ENCODE measurements at places on chromosomes 6 and 20.

DNA sequence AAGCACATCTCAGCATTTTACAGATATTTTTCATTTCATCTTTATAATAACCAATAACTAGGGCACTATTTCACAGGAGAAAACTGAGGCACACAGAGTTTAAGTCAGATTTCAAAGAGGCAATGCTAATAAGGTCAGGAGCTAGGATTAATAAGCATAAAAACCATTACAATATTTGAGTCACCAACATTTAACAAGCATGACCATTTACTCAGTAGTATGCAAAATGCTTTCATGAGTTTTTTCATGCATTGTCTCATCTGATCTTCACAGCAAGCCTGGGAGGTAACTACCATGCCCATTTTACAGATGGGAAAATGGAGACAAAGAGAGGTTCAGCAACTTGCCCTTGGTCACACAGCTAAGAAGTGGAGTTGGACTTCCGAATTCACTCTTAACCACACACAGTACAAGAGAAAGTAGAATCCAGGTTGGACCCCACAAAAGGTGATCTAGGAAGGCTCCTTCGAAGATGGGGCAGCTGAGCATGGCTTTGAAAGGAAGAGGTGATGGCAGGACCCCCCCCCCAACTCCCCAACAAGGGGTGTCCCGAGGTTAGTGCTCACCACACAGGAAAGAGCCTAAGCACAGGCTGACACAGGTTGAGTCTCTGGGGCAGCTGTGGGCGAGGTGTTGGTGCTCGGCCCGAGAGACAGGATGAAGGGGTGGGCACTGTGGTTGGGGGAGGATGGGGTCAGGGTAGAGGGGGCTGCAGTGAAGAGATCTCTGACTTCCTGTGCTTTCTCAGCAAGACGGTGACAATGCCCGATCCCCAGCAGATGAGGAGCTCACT lies 108.8 kb downstream of the PREX1 start:
- DNase-seq = no peak

DNA sequence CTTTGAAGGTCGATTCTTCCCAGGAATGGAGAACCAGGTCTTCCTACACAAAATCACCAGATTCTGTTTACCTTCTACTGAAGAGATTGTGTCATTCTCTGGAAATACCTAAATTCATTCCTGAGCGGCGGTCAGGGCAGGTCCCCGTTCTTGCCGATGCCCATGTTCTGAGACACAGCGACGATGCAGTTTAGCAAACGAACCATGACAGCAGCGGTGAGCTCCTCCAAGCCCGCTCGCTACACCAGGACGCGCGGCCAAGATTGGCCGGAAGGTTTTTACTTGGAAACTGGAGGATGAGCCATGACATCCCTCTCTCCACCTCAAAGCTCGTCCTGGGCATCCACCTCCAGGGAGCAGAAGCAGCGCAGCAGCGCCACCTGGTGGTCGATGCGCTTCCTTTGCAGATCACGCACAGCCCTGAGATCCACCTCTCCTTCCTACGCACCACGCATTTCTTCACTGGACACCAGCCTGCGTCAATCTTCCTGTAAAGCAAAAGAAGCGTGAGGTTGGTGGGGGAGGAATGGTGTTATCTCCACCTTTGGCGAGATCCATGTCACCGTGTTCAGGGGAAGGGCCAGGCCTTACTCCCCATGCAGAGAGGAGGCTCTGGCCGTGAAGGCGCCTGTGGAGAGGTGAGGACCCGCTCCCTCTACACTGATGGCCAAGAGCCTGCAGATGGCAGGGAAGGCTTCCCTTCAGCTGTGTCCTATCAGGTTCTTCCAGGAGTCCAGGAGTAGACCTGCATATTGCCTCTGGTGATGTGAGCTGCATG lies 9.9 kb upstream of the HLA-B start:
- peak; percentile 83 for DNase-seq

DNA sequence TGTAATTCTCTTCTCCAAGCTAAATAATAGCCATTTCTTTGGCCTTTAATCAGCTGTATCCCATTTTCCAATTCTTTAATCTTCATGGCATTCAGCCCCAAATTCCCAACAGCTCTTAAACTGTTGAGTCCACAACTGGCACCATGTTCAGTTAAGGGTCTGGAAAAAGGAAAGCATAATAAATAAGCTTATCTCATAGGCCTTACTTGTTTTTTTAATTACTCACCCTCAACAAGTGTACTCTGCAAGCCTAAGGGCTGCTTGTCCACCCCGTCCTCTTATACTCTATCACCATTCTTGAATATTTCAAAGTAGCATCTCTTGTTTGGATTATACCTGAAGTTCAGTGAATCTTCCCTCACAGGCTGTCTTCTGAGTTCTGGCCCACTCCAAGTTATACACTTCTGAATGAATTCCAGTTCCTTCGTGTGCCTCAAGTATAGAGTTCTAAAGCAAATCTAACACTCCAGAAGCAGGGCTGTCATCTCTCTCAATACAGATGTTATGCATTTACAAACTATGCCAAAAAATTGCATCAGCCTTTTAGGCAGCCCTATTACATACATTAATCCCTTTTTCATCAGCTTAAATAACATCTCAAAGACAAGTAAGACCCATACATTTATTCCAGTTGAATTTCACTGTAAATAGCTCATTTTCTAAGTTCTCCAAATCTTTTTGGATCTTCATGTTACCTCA lies 98.7 kb downstream of the COL21A1 start:
- no peak for DNase-seq

GRCh38 chr20:57772349-57772964 lies 62.6 kb upstream of the PMEPA1 start:
- DNase-seq = peak; percentile 1

DNA sequence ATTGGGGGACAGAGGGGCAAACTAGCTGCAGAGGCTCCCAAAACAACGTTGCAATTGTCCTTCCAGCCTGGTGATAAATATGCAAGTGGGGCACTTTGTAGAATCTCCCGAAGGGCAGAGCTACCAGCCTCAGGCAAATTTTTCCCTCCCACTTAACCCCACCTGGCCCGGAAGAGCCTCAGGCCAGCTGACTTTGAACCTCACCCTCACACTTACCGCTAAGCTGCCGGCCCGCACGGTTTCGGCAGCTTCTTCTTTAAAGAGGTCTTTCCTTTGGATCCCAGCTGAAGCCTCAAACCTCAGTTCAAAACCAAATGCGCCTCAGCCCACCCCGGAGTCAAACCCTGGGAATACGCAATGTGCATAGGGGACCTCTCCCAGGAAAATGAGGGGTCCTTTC lies 2.5 kb downstream of the OVOL2 start:
- no peak for DNase-seq

- no peak for DNase-seq
Measured at GRCh38 chr20:20635006-20635405, 77.4 kb downstream of the RALGAPA2 start.

DNA sequence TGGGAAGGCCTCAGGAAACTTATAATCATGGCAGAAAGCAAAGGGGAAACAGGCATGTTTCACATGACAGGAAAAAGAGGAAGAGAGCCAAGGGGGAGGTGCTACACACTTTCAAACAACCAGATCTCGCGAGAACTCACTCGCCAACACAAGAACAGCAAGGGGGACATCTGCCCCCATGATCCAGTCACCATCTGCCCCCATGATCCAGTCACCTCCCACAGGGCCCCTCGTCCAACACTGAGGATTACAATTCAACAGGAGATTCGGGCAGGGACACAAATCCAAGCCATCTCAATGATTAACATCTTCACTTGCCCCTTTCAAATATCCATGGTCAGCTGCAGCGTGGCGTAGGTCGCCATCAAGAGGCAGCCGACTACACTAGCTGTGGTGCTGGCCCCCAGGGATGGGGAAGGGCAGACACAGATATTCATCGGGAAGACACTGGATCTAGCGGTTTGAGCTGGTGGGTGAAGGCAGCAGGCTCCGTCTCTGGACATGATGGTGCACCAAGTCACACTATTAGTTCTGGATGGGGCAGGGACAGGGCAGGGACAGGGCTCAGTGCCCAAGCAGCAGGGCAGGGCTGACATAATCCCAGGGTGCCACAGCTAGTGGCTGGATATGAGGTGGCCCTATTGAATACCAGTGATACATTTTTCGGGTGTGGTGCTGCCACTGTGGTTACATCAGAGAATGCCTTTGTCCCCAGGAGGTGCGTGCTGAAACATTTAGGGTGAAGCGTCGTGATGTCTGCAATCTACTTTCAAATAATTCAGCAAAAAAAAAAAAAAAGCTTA lies 31.6 kb downstream of the TUBB2B start:
- DNase-seq = no peak
